Endodermal cell (in vitro differentiated cells): ENCODE measurements at places on chromosomes 1 and 21.

DNA sequence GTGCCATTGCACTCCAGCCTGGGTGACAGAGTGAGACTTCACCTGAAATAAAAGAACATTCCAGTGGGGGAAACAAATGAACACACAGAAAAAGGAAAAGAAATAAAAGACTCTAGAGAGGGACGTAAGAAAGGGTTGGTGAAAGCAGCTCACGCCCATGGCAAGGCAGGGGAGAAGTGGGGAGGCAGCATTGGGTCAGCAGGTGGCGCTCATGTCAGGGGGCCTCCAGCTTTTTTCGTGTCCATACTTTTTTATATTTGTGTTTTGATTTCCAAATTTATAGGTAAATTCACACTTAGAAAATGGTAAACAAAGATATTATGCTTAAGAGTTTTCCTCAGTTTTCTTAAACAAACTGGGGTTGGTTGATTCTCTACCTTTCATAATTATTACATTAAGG, 45.5 kb downstream of the VPS13D start:
- peak; percentile 82 for DNase-seq

DNA sequence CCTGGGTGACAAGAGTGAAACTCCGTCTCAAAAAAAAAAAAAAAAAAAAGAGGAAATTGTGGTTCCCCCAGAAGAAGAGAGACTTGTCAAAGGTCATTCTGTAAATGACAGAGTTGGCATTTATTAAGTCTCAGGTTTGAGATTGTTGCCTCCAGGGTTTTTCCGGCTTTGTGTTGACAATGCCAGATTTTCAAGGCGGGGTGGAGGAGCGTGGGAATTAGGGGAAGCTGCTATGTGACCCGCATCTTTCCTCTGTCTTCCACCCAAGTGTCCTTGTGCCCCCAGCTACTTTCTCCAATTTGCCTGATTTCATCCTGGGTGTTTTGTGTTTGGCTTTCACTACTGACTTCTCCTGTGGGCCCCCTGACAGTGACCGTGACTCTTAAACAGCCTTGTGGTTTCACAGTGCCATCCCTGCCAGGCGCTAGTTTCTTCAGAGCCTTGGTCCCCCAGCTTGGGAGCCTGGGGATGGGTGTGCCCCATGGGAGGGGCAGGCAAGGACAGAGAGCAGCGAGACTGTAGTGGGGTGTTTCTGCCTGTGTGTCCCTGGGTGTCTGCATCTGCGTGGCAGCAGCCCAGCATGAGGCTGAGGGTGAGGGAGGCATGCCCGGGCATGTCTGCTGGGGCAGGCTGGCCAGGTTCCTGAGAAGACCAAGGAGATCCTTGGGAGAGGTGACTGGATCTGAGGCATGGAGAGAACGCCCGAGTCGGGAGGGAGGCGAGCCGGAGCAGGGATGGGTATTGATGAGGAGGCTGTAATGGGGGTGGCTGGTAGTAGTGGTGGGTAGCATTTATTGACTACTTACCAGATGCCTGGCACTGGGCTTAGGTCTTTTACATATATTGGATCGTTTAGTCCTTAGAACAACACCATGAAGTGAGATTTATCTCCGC, 46.3 kb downstream of the IER5 start:
- no peak for DNase-seq

DNA sequence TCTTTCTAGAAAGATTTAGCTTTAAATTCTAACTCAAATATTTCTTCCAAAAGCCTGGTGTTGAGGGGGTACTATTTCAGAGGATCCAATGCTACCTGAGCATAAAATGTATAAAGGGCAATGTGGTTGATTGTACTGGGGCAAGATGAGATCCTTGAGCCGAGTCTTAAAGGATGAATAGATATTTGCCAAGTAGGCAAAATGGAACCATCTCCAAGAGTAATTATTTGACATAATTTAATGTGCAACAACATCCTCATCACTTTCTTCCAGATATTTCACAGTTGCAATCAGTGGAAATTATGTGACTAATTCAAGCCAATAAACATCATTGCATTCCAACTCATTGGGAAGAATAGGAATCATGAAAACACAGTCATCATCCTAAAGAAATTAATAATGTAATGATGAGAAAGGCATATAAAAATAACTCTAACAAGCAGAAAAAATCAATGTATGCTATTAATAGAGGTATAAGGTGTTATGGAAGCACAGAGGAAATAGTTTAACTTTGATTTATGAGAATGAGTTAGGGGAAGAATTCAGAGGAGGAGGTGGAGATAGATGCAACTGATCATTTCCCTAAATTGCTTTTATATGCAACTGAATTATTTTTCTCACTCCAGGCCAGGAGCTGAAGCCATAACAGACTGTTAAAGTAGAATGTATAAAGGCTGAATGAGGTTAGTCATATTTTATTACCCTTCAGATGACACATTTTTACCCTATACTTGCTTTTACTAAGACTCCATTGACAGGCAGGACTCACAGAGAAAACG, 30.0 kb upstream of the RGS4 start:
- no peak for DNase-seq

DNA sequence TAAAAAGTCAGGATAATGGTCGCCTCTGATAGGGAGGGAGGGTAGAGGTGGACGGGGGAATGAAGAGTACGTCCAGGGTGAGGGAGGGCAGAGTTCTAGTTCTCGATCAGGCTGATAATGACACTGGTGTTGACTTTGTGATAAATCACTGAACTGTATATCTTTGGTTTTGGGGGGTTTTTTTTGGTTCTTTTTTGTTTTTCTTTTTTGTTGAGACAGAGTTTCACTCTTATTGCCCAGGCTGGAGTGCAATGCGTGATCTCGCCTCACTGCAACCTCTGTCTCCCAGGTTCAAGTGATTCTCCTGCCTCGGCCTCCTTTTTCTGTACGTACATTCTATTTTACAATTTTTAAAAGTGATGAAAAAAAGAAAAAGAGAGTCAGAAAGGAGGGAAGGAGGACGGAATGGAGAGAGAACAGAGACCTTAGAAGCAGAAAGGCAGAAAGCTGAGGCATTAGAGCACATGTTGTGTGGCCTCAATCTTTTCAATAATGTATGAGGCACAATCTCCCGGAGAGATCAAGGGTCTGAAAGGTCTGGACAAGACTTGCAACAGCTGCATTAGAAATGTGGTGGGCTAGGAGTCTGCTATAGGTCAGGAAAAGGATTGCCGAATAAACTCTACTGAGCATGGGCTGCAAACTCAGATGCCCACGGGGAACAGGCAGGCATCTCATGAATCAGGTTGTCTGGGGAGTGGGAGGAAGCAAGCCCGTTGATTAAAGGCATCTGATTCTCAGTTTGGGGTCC, 174.8 kb downstream of the TOMM20 start:
- DNase-seq: no peak

DNA sequence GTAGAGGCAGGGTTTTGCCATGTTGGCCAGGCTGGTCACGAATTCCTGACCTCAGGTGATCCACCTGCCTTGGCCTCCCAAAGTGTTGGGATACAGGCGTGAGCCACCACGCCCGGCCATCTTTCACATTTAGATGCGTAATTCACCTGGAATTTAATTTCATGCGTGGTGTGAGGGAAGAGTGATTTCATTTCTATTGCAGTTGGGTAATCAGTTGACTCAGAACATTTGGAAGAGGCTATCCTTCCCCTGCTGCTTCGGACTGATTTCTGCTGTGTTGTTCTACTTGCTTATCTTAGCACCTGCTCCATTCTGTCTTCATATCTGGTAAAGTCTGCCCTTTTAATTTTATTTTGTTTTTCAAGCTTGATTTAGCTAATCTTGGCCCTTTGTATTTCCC, 19.1 kb downstream of the DIP2A start:
- no peak for DNase-seq

DNA sequence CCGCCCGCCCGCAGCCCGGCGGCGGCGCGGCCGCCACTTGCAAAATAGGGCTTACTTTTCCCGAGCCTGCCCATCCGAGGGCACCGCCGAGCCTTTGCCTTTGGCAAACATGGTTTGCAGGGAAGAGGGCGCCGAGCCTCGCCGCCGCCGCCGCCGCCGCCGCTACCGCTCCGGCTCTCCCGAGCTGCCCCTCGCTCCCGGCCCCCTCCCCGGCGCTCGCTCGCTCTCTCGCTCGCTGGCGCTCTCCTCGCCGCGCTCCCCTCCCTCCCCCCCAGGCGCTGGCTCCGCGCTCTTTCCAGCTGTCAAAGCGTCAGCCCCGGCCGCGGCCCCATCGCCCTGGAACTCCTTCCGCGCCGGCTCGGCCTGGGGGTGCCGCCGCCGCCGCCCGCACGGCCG, 298 bp downstream of the SSBP3 start:
- DNase-seq: peak; percentile 76
